ENCODE measurements at places on chromosomes 16 and 17.
A peak's percentile ranks its signal among the peaks of the same experiment; 100 is the strongest.

- no peak for DNase-seq
Measured at GRCh38 chr16:10988879-10989278, 44.5 kb downstream of the CLEC16A start.

DNA sequence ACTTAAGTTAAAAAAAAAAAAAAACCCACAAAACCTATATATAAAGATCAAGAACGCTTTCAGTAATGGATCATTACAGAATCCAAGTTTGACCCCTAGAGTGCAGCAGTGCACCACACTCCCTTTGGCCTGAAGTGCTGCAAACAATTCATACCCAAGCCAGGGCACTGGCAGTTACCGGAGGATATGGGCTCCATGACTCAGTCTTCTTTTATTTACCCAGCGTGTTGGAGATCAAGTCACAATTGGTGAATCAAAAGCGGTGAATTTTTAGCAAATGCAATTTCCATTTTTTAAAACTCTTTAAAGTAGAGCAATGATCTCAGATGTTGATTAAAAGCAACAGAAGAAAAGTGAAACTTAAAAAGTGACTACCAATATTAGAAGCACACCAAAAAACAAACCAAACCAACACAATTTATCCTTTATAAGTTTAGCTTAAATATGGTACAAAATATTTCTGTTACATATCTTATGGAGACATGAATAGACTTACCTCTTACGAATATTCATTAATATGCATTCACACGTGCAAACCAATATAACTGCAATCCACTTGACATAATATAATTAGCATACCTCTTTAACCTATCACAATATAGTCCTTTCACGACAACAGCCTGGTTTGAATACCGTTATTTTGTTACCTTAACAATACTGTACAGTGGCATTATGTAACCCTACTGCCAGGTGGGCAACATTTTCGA is 46.3 kb downstream of the ZNF652 start:
- peak; percentile 60 for DNase-seq

GRCh38 chr16:2333231-2333630 is 7.3 kb downstream of the ABCA3 start:
- DNase-seq, result no peak

DNA sequence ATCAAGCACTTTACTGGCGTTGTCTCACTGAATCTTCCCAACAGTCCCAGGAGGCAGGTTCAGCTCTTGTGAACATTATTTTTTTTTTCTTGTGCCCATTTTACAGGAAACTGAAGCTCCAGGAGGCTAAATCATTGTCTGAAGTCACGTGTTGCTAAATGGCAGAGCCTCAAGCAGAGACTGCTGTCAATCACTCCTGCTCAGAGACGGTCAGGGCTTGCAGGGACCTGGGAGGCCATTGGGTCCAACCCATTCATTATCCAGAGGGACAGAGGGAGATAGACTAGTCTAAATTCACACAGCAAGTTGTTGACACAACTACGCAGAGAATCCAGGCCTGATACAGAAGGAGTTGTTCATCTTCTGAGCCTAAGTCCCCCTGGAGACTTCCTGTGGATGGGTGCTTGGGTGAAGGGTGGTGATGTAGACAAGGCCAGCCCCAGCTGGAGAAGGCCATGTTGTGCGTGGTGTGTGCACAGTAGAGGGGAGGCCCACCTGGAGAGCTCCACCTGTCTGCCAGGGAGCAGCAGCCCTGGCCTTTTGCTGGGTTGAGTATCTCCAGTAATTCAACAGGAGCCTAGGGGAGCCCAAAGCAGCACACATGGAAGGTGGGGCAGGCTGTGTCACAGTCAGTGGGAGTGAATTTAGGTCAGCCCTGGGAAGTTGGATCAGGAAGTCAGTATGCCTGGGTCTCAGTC is 24.3 kb upstream of the C1QL1 start:
- no peak for DNase-seq

DNA sequence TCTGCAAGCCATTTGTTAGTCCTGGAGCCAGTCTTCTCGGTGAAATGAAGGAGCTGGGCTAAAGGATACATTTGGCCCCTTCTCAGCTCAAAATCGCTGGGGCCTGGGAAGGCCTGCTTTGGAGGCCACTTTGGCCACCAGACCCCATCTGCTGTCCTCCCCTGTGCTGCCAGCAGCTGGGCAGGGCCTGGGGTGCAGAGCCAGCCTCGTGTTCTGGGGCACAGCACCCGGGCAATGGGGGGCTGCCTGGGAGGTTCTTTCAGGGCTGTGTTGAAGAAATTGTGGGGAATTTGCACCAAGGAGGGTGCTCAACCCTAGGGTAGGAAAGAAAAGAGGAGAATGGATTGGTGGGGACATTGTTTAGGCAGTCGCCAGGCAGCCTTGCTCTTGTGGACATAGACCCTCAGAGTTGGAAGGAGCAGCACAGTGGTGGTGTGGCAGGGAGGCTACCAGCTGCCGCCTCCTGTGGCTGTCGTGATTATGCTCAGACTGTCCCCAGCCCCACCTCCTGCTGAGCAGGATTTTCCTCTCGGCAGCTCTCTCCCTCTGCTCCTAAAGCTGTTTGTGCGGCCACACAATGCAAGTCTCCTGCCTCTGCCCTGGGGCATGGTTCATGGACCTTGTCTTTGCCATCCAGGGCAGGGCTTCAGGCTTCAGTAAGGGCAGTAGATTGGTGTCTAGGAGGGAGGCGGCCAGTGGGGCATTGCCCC is 174.8 kb downstream of the NTN1 start:
- DNase-seq, result no peak

GRCh38 chr16:27918755-27919154 is 144.8 kb downstream of the GSG1L start:
- DNase-seq, result no peak

DNA sequence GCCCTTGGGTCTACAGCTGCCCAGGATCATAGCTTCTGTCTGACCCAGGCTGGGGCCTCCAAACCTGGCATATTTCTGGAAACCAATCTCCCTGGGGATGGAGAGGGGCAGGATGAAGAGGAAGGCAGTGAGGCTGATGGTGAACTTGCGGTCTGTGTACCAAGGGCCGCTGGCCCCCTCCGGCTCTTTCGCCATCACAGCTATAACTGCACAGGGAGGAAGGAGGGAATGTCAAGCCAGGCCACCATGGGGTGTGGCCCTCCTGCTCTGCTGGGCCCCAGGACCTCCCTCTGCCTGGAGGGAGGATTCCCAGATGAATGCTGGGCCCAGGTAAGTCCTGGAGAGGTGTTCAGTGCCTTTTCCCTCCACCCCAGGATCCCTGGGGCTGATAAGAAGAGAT is 6.3 kb downstream of the SLC38A7 start:
- DNase-seq, result no peak

- DNase-seq, result no peak
Measured at GRCh38 chr17:491086-492021, 138.7 kb upstream of the RPH3AL start.

DNA sequence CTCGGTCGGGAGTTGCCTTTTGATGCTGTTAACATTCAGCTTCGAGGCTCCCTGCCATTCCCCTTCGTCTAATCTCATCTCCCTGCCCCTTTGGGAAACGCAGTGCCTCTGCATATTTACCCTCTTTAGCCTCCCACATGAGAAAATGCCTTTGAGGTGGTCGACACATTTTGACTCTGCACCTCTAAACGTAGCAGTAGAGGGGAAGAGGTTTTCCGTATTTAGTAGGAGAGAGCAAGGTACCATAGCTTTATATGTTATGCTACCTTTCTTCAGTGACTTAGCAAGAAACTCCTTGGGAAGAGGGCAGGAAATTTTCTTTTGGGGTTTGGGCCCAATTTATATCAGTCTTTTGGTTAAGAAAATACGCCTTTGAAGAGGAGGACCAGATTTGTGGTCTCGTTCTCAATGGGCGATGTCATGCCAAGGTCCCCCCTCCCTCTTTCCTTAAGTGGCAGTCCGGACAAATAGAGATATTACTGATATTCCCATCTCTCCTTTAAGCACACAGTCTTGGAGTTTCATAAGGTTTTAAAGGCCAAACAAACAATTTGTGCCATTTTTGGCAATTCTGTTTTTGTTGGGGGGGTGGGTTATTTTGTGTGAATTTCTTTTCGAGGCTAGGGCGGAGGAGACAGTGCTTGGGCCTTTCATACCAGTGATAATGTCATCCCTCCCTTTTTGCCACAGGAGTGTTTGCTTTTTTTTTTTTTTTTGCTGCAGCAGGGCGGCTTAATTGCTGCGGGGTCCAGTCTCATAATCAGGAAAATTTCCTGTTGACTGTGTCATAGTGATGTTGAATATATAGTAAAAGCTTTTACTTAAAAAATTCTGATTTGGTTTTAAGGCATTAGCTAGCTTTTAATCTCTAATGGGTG is 1.5 kb downstream of the PAFAH1B1 start:
- no peak for DNase-seq

- DNase-seq, result no peak
Measured at GRCh38 chr17:53687324-53687723, 135.4 kb upstream of the KIF2B start.

GRCh38 chr16:9970796-9971195 is 211.4 kb downstream of the GRIN2A start:
- DNase-seq, result no peak

DNA sequence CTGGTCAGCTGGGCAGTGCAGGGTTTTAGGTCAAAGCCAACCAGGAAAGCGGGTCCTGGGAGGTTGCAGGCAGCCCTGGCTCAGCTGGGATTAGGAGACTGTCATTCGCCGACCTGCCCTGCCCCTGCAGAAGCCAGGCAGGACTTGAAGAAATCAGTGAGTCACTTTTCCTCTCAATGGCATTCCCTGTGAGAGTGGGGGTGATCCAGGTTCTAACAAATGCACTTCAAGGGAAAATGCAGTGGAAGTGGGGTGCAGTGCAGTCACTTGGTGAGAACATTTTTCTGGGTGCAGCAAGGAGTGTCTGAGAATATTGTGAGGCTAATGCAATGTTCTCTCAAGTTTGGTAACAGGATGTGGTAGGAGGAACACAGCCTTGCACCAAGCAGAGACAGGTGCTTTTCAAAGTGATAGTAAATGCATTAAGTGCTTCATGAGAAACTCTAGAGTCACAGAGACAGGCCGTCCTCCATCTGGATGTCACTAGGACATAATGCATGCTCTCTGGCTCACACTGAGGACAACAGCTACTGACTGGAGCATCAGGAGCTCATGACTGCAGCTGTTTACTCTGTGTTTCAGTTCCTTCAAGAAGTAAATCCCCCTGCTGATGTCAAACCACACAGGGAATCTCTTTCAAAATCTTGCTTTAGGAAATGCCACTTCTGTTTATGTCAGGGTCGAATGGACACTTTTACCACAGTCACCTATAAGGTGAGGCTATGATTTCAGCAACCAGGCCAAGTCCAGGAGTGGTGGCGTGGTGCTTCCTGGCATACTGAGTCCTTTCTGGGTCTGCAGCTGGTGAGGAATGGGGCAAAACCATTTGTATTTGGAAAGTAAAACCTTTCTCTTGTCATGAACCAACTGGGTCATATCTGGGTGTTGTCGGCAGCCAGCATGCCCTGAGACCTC is 16.7 kb downstream of the CDK5R1 start:
- no peak for DNase-seq

GRCh38 chr16:82758406-82758805 is 131.6 kb downstream of the CDH13 start:
- DNase-seq, result no peak

GRCh38 chr16:29112755-29113347 is 128.0 kb downstream of the LAT start:
- no peak for DNase-seq

- peak; percentile 45 for DNase-seq
Measured at GRCh38 chr17:47275245-47275984, 21.8 kb downstream of the ITGB3 start.

DNA sequence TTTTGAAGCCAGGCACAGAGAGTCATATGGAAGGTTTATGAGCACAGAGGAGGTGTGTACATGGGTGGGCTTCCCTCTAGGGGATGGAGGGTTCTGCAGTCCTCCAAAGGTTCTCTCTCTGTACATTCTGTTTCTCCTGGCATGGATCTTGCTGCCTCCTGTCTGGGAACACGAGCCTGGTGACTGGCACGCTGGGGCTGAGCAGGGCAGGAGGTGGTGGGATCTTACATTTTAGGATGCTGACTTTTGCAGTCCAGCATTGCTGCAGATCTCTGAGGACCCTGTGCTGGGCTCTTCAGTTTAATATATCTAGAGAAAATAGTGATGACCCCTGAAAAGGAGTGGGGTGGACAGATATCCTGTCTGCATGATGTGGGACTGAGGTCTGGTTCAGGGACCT is 23.0 kb downstream of the FOXL1 start:
- DNase-seq, result no peak

GRCh38 chr16:82671741-82672140 is 45.0 kb downstream of the CDH13 start:
- DNase-seq, result no peak

GRCh38 chr16:6884002-6884401 is 448.6 kb upstream of the RBFOX1 start:
- no peak for DNase-seq

GRCh38 chr17:19313066-19313745 is 49.3 kb downstream of the B9D1 start:
- DNase-seq, result no peak

- DNase-seq, result no peak
Measured at GRCh38 chr17:36980280-36980761, 31.6 kb downstream of the AATF start.

GRCh38 chr17:75822800-75823166 is 21.4 kb downstream of the UNC13D start:
- DNase-seq, result no peak

- no peak for DNase-seq
Measured at GRCh38 chr17:82241926-82242697, 13.3 kb downstream of the SLC16A3 start.

GRCh38 chr16:30777591-30778297 is 9.3 kb downstream of the ZNF629 start:
- no peak for DNase-seq

- DNase-seq, result no peak
Measured at GRCh38 chr16:12010388-12011251, 34.1 kb downstream of the SNX29 start.

- no peak for DNase-seq
Measured at GRCh38 chr17:81120695-81121621, 44.3 kb upstream of the PVALEF start.

GRCh38 chr16:15573274-15573895 is 69.6 kb downstream of the MARF1 start:
- DNase-seq, result no peak

GRCh38 chr16:50208460-50208931 is 55.4 kb downstream of the TENT4B start:
- no peak for DNase-seq

DNA sequence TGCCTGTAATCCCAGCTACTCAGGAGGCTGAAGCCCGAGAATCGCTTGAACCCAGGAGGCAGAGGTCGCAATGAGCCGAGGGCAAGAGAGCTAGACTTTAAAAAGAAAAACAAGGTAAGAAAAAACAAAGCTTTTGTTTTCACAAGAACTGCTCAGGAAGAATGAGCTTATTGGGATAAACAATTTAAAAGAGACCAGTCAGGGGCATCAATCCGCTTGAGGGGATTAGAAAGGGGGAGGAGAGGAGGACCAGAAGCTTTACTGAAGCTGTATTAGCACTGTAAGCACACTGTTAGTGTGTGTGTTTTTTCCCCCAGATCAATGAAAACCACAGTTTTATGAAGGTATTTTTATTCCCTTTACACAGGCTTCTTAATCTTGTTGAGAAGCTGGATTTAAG is 8.8 kb downstream of the TMEM170A start:
- DNase-seq, result no peak

DNA sequence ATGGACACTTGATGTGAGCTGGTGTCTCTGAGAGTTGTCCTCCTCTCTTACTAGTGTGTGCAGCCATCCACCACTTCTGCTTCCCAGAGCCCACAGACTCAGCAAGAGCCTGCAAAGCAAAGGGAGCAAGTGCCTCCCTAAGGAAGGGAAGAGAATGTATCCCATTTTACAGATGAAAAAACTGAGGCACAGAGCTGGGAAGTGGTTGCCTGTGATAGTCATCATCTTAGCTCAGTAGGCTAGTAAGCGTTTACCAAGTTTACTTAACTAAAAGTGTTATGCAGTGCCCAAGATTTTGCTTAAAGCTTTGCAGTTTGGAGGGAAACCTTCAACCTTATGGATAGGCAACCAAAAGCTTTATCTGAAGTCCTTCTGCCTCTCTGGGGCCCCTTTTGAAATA is 23.0 kb upstream of the EFCAB13 start:
- no peak for DNase-seq

All from non-pigmented ciliary epithelial cell (primary cell).